ENCODE measurements at places on chromosomes 3 and 15.
A peak's percentile ranks its signal among the peaks of the same experiment; 100 is the strongest.

DNA sequence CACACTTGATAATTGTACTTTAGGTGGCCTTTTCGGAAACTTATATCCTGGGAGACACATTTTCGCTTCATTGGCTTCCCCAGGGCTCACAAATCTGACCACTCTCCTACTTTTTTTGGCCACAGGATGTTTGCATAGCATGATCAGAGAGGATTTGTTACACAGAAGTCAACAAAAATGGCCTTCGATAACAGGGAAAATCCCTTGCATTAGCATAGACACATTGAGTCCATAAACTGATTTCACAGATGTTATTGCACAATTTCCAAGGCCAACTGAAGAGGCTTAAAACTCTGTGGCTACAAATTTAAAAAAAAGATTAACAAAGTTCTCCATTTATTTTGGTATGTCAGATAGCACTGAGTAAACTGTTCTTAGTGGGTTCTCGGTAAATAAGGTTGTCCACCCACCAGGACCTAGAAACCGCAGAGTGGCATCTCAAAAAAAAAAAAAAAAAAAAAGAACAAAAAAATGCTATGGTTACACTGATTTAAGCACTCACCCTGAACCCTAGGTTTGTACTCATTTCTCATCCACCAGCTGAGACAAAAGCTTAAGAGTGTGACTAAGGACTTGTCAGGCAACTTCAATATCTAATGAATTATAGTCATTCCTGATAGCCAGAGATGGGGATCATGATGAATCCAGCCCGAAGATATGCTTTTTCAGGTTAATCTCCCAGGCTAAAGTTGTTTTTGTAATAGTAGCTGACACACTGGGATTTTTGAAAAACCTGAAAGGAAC is 188.9 kb upstream of the SYNPR start:
- no peak for DNase-seq

DNA sequence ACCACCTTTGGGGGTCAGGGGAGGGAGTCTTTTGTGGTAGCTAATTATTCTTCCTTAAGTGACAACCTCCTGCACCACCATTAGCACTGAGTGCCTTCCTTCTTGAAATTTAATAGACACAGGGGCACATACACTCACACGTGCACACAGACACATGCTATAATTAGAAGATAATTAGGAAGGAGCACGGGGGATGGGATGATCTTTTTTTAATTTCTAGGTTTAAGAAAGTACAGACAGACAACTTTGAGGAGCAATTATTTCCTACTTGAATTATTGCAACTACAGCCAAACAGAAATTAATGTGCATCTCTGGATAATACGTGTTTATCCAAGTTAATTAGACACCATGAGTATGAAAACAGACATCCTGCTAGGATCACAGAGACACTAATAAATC is 44.8 kb upstream of the GUCA1C start:
- DNase-seq: no peak

GRCh38 chr3:142215106-142215505 is 10.3 kb downstream of the GK5 start:
- no peak for DNase-seq

- DNase-seq: peak; percentile 63
These were observed 222.3 kb upstream of the CDIN1 start for GRCh38 chr15:36356978-36357601.

DNA sequence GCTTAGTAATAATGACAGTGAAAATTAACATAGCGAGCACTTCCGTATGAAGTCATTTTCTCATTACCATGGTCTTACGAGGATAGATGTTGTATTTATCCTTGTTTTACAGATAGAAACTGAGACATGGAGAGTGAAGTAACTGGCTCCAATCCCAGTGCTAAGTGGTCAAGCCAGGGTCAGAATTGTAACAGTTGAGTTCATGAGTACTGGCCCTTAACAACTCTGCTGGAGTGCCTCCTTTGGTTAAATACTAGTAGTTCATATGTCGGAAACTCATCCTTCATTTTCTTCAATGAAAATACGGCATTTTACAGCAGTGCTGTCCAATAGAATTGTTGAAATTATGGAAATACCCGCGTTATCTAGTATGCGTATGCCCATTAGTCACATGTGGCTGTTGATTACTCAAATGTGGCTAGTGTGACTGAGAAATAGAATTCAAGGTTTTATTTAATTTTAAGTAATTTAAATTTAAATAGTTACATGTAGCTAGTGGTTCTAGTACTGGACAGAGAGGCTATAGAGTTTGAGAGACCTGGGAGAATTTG is 32.5 kb downstream of the FNDC3B start:
- no peak for DNase-seq

- DNase-seq: no peak
These were observed 27.6 kb downstream of the LMCD1 start for GRCh38 chr3:8529181-8529637.

DNA sequence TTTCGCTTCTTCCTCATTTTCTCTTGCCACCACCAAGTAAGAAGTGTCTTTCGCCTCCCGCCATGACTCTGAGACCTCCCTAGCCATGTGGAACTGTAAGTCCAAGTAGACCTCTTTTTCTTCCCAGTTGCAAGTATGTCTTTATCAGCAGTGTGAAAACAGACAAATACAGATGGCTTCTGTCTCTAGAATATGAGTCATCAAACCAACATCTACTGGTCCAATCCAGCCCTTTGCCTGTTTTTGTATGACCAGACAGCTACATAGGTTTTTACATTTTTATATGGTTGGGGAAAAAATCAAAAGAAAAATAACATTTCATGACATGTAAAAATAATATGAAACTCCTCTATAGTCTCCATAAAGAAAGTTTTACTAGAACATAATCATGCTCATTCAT is 118.7 kb upstream of the PTPRG start:
- no peak for DNase-seq

GRCh38 chr3:155991212-155991611 is 120.8 kb downstream of the GMPS start:
- DNase-seq: no peak

DNA sequence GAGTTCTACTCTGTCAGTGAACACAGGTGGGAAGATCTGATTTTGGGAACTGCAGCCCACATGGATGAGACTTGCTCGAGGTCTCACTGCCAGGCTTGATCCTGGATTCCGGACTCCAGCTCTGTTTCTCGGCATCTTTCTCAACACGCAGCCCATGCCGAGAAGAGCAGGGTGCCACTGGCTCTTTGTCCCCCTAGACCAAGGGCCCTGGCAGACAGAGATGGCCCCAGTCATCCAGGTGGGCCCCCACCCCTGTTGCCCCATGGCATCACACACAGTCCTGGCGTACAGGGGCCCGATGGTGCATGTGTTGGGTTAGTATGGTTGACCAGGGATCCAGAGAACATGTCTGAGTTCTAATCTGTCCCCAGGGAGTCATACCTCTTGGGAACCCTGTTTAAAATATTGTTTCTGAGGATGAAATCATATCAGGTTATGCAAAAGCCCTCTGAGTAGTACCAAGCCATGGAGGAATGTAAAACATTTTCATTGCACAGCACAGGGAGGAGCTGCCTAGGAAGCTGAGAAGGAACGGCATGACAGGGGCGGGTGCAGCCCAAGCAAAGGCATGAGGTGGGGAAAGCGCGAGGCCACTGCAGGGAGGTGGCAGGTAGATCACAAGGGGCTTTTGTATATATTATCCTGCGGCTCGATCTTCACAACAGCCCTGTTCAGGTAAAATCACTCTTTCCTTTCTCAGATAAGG is 320.6 kb downstream of the UACA start:
- DNase-seq: no peak

GRCh38 chr3:72405943-72406566 is 442.2 kb downstream of the SHQ1 start:
- DNase-seq: no peak

DNA sequence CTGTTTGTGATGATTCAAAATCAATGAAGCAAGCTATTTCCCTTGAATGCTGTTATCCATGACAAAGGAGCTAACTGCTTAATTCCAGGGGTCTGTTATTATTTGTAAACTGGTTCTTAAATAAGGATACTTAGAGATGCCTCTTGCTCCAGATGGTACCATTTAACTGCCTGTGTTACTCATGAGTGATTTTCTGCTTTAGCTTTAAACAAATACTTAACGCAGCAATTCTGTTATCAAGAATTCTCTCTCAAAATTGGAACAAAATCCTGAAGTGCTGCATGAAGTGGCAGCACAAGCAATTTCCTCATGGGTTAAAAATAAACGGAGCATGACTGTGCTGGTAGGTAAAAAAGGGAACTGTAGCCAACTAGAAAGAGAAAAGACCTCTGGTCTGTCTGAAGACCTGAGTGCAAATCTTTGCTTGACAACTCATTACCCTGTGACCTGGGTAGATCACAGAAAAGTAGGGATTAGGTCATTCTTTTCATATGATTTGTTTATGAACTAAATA is 62.5 kb upstream of the GBE1 start:
- DNase-seq: peak; percentile 2

DNA sequence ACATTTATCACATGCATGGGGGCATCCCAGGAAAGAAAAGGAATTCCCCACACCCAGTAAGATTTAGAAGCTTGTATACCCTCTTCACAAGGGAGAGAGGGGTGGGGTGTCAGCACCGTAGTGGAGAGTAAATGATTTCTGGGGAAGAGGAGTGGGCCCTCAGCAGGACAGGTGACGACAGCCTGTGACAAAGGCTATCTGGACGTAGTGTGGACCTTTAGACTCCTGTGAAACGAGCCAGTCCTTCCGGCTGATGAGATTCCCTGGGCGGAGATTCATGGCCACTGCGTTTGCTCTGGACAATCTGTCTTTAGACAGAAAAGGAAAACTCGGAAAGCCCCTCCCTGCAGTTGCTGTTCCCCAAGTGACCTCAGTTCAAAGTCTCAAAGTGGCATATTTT is 1.7 kb upstream of the FAM3D start:
- DNase-seq: no peak

DNA sequence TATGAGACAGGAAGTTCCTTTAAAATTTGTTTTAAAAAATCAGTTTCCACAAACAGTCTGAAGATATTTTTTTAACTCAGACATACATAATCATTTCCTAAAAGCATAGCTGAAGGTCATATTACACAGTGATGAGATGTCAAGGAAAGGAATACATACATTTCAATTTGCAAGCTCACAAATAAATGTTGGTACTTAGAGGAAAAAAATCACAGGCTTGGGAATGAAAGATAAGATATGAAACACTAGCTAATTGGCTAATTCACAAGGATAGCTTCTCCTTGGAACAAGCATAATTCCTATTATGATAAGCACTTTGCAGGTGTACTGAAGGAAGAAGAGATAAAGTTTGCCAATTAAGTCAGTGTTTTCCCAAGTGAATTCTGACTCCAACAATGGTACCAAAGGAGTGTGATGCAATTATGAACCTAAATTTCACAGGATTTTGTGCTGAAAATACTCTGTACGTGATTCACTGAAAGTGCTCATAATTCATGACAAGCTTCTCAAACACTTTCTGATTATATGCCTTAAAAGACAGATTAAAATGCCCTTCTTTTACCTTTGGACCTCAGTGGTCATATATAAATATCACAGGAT is 112.4 kb downstream of the FRMD5 start:
- no peak for DNase-seq

DNA sequence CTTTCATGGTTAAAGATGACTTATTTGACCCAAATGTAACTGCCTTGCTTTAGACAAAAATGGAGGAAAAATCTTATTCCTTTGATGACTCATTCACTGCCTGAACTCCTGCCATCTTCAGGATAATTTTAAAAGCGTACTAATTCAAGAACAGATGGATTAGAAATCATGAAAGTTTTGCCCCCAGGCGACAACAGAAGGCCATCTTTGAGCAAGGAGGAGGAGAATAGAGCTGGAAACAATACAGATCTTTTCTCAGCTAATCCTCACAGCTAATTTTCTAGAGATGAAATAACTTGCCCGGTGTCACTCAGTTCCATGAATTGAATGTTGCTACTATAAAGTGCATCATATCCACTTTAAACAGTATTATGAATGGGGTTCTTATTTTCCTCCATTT is 324.7 kb upstream of the RARB start:
- DNase-seq: no peak

GRCh38 chr15:61974759-61975158 is 85.5 kb downstream of the VPS13C start:
- DNase-seq: no peak

GRCh38 chr3:132087356-132087755 is 52.5 kb upstream of the CPNE4 start:
- DNase-seq: no peak

DNA sequence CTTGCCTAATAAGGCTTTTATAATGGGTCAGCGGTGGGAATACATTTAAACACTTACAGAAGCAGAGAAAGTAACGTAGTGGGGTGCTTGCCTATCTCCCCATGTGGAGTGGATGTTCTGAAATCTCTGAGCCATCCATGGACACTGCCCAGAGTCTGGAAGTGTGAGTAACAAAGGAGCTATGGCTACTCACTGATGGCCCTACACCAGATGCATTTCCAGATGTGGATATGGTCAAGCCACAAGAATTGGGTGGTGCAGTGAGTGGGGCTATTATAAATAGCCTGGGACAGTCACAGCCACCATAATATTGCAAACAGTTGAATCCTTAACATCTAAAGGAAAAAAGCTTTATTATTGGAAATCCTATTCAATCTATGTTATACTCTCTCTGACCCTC is 96.6 kb downstream of the CGNL1 start:
- no peak for DNase-seq

- DNase-seq: no peak
These were observed 3.9 kb downstream of the CYP1A2 start for GRCh38 chr15:74752531-74752930.

GRCh38 chr3:129161860-129162271 is 1.0 kb upstream of the ISY1 start:
- no peak for DNase-seq

DNA sequence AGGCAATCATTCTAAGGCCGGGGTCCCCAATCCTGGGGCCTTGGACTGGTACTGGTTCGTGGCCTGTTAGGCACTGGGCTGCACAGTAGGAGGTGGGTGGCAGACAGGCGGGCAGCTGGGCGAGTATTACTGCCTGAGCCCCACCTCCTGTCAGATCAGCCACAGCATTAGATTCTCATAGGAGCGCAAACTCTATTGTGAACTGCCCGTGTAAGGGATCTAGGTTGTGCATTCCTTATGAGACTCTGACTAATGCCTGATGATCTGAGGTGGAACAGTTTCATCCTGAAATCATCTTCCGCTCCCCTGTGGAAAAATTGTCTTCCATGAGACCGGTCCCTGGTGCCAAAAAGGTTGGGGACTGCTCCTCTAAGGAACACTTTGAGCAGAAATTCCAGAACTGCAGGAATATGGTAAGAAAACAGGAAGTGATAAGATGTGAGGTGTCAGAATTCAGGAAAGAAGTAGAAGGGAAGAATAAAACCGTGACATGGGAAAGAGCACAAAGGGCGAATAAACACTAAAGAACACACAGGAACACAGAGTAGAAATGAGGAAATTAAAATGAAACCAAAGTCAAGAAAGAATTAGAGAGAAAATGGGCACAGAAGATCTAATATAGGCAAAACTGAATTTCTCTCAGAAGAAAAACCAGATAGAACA is 57.6 kb downstream of the PDCD6IP start:
- no peak for DNase-seq

GRCh38 chr3:57556459-57557084 is 498 bp downstream of the PDE12 start:
- DNase-seq: peak; percentile 22

DNA sequence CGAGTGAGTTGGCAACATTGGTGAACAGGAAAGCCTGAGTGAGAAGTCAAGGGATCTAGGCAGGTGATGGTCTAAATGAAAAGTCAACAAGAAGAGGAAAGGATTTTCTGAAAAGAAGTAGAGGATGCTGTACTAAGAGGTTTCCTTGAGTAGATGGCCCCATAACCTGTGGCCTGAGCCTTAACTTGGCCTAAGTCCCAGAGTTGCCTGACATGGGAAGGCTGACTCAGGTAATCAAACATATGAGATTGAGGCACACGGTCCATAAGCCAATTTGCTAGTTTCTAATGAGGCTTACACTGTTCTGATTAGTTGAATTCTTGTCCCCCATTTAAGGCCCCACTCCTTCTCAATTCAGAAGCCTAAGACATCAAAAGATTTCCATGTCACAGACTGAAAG is 262.5 kb upstream of the LMCD1 start:
- no peak for DNase-seq

All from head of caudate nucleus (tissue), 42 donors.